ENCODE measurements at places on chromosomes 1 and 21.
A peak's percentile ranks its signal among the peaks of the same experiment; 100 is the strongest.

DNA sequence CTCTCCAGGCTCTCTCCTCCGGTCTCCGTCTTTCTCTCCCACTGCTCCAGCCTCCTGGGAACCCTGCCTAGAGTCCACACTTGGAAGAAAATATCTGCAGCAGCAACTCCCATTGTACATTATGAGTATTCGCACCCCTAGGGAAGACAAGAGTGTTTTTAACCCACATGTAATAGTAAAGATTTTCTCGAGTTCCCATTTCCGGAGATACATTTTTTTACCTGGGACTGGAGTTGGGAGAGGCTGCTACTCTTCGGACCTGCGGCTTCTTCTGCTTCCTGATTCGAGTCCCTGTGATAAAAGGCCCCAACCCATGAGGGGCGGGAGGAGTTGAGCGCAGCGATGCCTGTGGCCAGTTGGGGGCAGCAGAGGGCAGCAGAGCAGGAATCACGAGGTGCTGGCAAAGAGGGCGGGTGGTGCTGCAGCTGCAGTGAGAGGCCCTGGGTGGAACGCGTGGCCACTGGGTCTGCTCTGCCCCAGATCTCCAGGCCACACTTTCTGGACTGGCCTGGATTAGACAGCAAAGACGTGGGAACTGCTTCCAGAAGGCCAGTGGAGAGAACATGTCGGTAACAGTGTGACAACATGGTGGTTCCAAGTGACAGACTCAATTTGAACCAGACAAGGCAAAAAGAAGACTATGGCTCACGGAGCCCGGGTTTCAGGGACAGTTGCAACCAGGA, 221.0 kb upstream of the CSF3R start:
- peak; percentile 79 for DNase-seq

- no peak for DNase-seq
Measured at GRCh38 chr1:36345353-36345752, 21.9 kb upstream of the EVA1B start.

- DNase-seq: no peak
Measured at GRCh38 chr1:246800356-246800755, 76.1 kb downstream of the SCCPDH start.

GRCh38 chr1:10965546-10966226, 46.8 kb upstream of the TARDBP start:
- DNase-seq: peak; percentile 39

GRCh38 chr21:43361493-43362296, 65.2 kb downstream of the SIK1 start:
- DNase-seq: peak; percentile 14

DNA sequence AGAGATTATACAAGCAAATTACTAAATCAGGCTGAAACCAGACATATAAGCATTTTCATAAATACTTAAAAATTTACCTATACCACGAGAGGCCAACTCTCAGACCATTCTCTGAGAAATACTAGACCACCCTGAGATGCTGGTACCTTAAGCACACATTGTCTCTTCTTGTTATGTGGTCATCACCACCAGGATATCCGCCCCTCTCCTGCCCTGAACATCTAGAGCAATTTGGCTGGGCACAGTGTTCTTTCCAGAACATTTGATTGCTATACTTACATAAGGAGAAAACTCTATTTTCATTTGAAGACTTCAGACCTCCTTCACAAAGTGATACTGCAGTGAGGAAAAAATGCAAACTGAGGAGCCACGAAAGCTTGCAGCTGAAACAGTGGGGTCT, 36.2 kb upstream of the DUSP10 start:
- peak; percentile 23 for DNase-seq

DNA sequence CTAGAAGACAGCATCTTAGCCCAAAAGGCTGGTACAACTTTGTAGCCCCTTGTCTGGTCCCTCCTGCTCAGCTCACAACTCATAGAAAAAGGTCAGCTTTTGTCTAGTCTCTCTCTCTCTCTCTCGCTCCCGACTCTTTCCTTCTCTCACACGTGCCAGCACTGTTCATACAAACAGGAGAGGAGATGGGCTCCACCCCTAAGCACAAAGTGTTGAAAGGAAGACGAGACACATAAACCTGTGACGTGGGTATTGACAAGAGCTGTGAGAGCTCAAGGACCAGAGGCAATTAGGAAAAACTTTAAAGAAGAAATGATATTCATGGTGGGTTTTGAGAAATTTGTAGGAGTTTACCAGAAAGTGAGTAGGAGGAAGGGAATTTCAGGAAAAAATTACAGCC, 23.6 kb upstream of the KCNC4 start:
- no peak for DNase-seq

GRCh38 chr1:12405325-12406210, 175.7 kb downstream of the VPS13D start:
- no peak for DNase-seq

- DNase-seq: no peak
Measured at GRCh38 chr1:77018311-77018710, 151.0 kb downstream of the ST6GALNAC5 start.

- no peak for DNase-seq
Measured at GRCh38 chr1:3658231-3658615, 5.9 kb downstream of the TP73 start.

GRCh38 chr1:64378826-64379225, 91.1 kb upstream of the CACHD1 start:
- DNase-seq: no peak

- DNase-seq: no peak
Measured at GRCh38 chr1:63248216-63248615, 74.2 kb upstream of the FOXD3 start.

GRCh38 chr1:19517017-19517416, 31.7 kb upstream of the CAPZB start:
- no peak for DNase-seq

DNA sequence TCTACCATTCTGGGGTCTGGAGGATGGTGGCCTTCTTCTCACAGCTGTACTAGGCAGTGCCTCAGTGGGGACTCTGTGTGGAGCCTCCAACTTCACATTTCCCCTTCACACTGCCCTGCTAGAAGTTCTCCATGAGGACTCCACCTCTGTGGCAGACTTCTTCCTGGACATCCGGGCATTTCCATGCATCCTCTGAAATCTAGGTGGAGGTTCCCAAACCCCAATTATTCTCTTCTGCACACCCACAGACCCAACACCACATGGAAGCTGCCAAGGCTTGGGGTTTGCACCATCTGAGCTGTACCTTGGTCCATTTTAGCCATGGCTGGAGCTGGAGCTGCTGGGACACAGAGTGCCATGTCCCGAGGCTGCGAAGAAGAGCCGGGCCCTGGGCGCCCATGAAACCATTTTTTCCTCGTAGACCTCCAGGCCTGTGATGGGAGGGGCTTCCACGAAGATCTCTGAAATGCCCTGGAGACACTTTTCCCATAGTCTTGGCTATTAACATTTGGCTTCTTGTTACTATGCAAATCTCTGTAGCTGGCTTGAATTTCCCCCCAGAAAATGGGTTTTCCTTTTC, 170.5 kb downstream of the FOXD2 start:
- DNase-seq: no peak

- no peak for DNase-seq
Measured at GRCh38 chr1:78227705-78228635, 182.2 kb downstream of the GIPC2 start.

DNA sequence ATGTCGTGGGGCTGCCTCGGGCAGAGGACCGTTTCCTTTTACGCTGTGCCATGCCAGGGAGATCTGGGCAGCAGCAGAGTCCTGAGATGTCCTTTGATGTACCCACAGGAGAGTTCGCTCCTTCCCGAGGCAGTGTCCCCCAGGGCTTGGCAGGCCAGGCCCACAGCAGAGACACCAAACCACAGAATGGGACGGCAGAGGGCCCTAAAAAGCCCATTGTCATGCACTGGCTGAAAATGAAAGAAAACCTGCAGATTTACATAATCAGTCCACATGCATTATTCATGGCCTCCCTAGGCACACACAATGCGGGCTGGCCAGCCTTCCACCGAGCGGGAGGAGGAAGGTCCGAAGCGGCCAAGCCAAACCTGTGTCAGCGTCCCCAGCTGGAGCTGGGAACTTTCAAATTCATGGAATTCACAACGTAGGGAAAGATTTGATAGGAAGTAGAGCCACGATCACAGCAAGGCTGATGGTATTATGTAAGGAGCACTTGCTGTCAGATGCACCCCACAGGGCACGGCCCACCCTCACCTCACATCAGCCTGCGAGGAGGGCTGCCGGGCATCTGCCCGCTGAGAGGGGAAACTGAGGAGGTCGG, 25.3 kb upstream of the EFHD2 start:
- DNase-seq: no peak

DNA sequence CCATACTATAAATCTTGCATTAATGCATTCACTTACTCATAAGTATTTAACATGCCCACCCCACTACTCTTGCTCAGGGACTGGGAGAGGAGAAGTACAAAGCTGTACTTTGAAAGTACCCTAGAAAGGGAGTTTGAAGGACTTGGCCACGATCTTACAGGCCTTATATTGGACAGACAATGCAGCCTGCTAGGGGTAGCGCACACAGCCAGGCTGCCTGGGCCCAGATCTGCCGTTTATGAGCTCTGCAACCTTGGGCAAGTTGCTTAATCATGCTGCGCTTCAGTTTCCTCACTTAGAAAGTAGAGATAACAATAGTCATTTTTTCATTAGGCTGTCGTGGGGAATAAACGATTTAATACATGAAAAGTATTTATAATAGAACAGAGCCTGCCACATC, 110.1 kb downstream of the CDC7 start:
- DNase-seq: no peak

- DNase-seq: peak; percentile 65
Measured at GRCh38 chr1:234170622-234171021, 202.6 kb upstream of the COA6 start.

- peak; percentile 79 for DNase-seq
Measured at GRCh38 chr1:86429835-86430234, 5.9 kb downstream of the CLCA2 start.

DNA sequence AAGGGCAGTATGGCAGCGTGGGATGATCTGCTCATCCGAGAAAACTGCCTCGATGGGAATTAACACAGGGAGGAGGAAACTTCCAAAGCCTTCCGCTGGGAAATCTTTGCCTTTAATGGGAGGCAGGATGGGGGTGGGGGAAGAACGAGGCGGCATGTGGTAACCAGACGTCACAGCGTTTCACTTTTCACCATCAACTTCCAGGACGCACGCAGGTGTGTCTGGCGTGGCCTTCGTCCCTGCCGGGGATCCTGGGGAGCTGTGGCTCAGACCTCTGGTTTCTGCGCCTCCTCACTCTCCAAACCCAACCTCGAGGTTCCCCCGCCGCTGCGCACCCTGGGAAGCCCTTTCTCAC, 282 bp downstream of the RSPH1 start:
- no peak for DNase-seq

GRCh38 chr1:19468397-19468956, 16.9 kb downstream of the CAPZB start:
- peak; percentile 51 for DNase-seq

DNA sequence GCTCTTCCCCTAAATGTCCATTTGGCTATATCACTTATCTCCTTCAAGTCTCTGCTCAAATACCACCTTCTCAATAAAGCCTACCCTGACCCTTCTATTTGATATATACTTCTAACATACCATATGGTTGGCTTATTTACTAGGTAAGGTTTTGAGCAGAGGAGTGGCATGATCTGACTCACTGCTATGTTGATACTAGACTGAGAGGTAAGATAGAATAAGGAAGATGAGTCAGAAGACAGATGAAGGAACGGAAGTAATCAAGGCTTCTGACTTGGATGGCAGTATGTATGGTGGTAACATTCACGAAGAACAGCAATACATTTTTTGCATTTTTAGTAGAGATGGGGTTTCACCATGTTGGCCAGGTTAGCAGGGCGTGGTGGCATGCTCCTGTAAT, 4.8 kb upstream of the HRNR start:
- DNase-seq: no peak

DNA sequence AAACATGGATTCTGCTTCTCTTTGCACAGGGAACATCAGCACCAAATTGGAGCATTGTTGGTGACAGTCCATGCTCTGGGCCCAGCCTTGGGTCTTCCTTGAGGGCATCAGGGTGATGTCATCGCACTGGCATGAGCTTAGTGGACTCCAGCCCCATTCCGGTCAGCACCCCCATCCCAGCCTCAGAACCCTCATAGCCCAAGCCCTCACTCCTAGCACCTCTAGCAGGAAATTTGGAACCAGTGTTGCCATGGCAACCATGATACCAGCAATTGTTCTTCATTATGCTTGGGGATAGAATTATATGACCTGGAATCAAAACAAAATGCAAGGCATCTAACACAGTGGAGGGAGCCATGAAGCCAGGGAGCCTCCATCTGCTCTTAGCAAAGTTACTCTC, 83.1 kb downstream of the VWA5B1 start:
- DNase-seq: no peak

DNA sequence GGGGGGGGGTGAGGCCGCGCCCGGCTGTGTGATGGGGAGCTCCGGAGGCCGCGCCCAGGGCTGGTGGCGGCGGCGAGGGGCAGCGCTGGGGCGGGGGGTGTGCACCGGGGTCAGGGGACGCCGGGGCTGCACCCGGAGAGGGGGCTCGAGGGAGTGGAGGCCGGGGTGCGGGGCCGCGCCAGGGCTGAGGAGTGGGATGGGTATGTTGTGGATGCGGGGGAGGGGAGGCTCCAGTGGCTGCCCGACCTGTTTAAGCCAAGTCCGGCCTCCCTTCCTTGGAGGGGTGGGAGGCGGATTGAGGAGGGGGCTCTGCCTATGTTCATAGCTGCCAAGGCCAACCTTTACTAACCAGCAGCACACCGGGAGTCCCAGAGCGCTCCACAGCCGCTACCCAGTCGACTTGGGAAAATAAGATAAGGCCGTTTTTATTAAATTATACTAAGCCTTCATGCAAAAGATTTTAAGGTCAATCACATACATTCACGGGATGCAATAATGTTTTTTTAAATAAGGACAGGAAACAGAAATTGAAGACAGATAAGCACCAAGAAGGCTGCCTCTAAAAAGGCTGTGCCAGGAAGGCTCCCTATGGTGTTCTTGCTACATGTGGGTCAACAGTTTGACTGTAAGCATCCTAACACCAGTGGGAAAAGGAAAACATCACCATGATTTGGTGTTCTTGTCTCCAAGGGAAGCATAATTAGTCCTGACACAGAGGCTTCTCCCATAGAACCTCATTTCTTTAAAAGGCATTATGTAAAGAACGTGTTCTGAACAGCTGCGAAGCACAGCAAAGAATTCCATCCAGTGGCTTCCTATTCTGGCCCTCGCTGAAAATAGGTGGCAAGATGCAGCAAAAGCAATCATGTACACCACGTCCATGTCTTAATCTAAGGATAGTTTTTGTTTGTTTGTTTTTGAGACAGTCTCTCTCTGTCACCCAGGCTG, 626 bp upstream of the HLCS start:
- no peak for DNase-seq

DNA sequence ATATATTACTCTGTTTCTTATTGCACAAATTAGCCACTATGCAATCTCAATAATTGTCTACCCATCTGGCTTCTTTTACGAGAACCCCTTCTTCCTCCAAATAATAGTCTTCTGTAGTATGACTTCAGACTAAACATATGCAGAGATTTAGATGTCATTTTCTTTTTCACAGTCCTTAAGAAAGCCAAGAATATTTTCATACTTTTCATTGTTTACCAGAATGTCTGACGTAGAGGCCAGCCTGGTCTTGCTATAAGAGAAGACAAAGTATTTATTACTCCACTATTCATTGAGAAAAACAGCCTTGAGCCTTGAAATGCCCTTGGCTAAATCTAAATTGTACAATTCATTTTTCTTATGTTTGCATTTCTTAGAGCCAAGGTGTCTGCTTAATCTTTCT, 714.9 kb upstream of the CXADR start:
- no peak for DNase-seq

- peak; percentile 62 for DNase-seq
Measured at GRCh38 chr1:169326956-169327268, 40.7 kb downstream of the NME7 start.

- DNase-seq: no peak
Measured at GRCh38 chr1:234710936-234711724, 101.2 kb upstream of the IRF2BP2 start.

GRCh38 chr1:89905395-89906058, 84.7 kb downstream of the LRRC8D start:
- DNase-seq: no peak
